H4 (cell line): ENCODE measurements at places on chromosomes 5 and 9.
A peak's percentile ranks its signal among the peaks of the same experiment; 100 is the strongest.

- no peak for DNase-seq
Observed at GRCh38 chr5:148933903-148934432, 107.6 kb downstream of the ADRB2 start.

DNA sequence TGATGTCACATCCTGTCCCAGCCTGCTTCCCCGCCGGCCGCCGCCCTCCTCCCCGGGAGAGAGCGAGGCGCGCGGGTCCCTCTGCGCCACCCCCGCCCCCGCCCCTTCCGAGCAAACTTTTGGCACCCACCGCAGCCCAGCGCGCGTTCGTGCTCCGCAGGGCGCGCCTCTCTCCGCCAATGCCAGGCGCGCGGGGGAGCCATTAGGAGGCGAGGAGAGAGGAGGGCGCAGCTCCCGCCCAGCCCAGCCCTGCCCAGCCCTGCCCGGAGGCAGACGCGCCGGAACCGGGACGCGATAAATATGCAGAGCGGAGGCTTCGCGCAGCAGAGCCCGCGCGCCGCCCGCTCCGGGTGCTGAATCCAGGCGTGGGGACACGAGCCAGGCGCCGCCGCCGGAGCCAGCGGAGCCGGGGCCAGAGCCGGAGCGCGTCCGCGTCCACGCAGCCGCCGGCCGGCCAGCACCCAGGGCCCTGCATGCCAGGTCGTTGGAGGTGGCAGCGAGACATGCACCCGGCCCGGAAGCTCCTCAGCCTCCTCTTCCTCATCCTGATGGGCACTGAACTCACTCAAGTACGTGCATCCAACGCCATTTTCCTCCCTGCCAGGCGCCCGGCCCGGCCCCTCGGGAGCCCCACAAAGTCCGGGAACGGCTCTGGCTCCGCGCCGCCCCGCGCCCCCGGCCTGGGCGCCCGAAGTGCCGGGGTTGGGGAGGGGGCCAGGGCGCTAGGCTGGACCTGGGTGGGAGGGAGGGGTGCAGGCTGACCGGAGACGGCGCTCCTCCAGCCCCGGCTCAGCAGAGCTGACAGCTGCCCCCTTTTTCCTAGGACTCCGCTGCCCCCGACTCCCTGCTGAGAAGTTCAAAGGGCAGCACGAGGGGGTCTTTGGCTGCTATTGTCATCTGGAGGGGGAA lies 12.0 kb upstream of the OLFM1 start:
- peak; percentile 71 for DNase-seq

DNA sequence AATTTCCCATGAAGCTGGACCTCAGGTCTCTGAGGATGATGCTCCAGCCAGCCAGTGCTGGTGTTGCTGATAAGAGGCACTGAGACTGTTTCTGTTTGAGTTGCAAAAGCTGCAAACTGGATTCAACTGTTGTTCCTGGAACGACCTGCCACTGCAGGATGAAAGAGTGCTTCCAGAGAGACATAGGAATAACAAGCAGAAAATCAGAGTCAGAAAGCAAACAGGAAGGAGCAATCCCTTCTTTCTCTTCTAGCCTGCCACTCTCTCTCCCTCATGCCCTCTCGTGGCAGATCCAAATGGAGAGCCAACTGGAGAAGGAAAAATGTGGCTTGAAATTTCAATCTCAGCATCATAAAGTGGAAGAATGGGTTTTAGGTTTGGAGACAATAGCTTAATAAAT lies 110.4 kb downstream of the STARD4 start:
- DNase-seq = no peak

GRCh38 chr5:104942735-104943134 lies 1380.1 kb upstream of the NUDT12 start:
- DNase-seq = no peak

- DNase-seq = no peak
Observed at GRCh38 chr5:75668445-75668844, 48.8 kb downstream of the POC5 start.

GRCh38 chr5:1212881-1213280 lies 11.5 kb downstream of the SLC6A19 start:
- DNase-seq = no peak

DNA sequence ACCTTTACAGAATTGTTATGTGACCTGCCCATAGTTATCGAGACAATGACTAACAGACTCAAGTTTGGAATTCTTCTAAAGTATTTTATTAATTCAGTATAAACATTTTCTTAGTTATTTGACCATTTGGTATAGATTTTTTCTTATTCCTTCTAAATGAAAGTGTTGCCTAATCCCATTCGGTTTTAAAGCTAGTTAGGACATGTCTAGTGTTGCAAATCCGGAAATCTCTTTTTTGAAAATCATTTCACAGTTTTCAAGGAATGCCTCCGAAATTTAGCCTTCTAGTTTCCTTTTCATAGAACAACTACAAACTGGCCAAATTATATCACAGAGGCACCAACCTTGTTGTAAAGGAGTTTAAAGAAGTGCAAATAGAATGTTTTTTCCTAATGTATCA lies 171.8 kb downstream of the XRCC4 start:
- no peak for DNase-seq

- DNase-seq = peak; percentile 32
Observed at GRCh38 chr5:79973511-79973910, 17.6 kb downstream of the MTX3 start.

- DNase-seq = no peak
Observed at GRCh38 chr5:174827558-174827957, 103.2 kb downstream of the MSX2 start.

GRCh38 chr5:136427426-136427825 lies 62.1 kb upstream of the TRPC7 start:
- DNase-seq = no peak

GRCh38 chr5:168348084-168348414 lies 56.6 kb downstream of the WWC1 start:
- DNase-seq = no peak

GRCh38 chr5:122076669-122077365 lies 1.2 kb downstream of the LOX start:
- peak; percentile 76 for DNase-seq

GRCh38 chr5:119578937-119579336 lies 50.4 kb upstream of the FAM170A start:
- DNase-seq = peak; percentile 84

- peak; percentile 81 for DNase-seq
Observed at GRCh38 chr5:111735583-111736270, 21.3 kb downstream of the NREP start.

DNA sequence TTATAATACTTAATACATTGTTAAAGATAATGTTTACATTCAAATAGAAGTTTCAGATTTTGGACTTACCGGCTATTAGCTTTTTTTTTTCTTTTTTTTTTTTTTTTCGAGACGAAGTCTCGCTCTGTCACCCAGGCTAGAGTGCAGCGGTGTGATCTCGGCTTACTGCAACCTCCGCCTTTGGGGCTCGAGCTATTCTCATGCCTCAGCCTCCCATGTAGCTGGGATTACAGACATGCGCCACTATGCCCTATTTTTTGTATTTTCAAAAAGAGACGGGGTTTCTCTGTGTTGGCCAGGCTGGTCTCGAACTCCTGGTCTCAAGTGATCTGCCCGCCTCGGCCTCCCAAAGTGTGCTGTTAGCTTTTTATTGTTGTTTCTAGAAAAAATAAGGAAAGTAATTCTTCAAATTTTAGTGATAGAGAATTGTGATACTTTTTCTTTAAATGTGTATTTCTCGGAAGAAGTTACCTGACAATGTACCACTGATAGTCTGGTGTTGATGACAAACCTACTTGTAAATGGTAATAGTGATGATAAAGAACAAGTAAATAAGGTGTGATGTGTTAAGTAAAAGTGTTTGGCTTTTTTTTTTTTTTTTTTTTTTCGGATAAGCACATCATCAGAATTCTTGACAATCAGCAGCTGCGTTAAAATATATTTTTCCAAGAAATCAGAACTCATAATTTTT lies 2.7 kb downstream of the CDC42SE2 start:
- DNase-seq = no peak

- DNase-seq = no peak
Observed at GRCh38 chr5:76606701-76607100, 16.5 kb downstream of the F2RL2 start.

GRCh38 chr5:119264186-119264585 lies 91.6 kb upstream of the TNFAIP8 start:
- DNase-seq = no peak

DNA sequence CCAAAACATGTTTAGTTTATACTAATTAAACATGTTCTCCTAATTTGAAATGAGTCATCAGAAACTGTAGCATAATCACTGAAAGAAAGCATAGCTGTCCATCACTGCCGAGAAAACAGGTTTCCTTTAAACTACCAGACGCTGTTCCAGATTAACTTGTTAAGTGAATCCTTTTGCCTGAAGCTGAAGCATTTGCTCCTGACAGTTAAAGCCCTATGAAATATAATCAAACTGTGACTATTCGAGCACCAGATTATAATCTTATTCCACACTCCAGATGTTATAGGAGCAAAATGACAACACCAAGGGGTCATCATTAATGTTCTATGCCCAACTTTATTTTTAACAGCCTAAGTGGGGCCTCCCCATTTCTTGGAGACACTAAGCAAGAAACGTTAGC lies 86.0 kb upstream of the CTSL start:
- DNase-seq = no peak

GRCh38 chr5:43104057-43104456 lies 16.7 kb upstream of the ZNF131 start:
- peak; percentile 23 for DNase-seq

DNA sequence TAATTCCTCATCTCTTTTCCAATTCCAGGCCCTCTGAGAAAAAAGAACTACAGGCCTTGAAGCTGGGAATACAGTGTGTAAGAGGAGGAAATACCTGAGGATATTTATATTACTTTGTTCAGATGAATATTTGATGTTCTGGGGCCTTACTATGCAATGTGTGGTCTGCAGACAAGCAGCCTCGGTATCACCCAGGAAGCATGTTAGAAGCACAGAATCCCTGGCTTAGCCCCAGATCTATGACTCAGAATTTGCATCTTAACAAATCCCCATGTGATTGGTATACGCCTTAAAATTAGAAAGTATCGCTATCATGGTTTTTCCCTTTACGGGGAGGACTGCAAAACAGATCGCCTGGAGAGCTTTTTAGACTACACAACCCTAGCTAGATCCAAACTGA lies 121.0 kb downstream of the JAKMIP2 start:
- no peak for DNase-seq

GRCh38 chr9:130333712-130334062 lies 68.1 kb downstream of the HMCN2 start:
- DNase-seq = no peak

- DNase-seq = no peak
Observed at GRCh38 chr5:174306345-174307030, 261.0 kb downstream of the NSG2 start.

DNA sequence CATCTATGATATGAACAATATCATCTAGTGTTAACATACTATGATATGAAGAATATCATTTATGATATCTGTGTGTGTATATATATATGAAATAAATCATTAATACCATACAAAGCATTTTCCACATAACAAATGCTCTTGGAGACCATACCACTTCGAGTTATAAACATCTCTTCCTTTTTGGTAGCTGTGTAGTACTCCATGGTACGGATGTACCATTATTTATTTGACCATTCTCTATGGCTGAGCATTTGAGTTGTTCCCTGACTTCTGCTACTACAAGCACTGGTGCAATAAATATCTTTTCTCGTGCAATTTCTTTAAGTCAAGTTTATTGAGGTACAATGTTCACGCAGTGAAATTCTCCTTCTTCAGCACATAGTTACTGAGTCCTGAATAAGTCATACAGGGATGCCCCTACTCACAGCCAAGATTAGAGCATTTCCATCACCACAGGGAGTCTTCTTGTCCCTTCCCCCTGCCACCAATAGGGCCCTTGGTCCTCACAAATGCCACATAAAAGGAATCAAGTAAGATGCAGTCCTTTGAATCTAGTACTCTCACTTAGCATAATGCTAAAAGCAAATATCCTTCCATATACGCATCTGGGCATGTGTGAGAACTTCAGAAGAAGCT lies 75.2 kb upstream of the SLC25A48 start:
- DNase-seq = no peak

- no peak for DNase-seq
Observed at GRCh38 chr5:43412156-43412555, at the start of gene CCL28. CCL28 (minus strand) TSS chr5:43412391; CDS start chr5:43412316, 75 bp downstream.

- DNase-seq = peak; percentile 78
Observed at GRCh38 chr9:105067895-105068580, 140.1 kb upstream of the ABCA1 start.

- DNase-seq = no peak
Observed at GRCh38 chr5:96391921-96392320, 41.1 kb downstream of the PCSK1 start.

GRCh38 chr9:89613912-89614892 lies 9.4 kb downstream of the GADD45G start:
- no peak for DNase-seq

GRCh38 chr5:149731332-149731616 lies 1.2 kb downstream of the PPARGC1B start:
- no peak for DNase-seq
